ENCODE measurements at places on chromosomes 11 and 22.

DNA sequence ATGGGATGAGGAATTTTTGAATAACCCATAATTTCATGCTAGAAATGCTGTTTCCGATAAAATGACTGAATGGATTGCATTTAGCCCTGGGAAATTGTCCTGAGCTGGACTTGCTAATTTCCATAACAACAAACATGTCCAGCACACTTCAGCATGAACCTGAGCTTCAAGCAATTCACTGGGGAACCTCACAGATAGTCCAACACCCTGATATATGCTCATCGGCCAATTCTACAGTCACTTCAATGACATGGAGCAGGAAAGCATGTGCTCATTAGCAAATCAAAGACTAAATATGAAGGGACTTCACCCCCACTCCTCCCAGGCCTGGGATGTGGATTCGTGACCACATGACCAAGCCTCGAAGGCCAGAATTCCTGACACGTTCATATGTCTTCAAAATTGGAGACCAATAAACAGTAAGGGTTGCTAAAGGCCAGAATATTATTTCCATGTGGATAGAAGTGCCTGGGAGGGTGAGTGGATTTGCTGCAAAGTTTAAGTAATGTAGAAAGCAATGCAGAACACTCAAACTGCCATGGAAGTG is 131.9 kb downstream of the SLC1A2 start:
- DNase-seq = no peak

DNA sequence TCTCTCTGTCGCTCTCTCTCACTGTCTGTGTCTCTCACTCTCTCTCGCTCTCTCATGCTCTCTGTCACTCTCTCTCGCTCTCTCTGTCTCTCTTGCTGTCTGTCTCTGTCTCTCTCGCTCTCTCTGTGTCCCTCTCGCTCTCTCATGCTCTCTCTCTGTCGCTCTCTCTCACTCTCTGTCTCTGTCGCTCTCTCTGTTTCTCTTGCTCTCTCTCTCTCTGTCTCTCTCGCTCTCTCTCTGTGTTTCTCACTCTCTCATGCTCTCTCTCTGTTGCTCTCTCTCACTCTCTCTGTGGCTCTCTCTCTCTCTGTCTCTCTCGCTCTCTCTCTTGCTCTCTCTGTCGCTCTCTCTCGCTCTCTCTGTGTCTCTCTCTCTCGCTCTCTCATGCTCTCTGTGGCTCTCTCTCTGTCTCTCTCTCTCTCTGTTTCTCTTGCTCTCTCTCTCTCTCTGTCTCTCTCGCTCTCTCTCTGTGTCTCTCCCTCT is 33.2 kb upstream of the BRSK2 start:
- no peak for DNase-seq

DNA sequence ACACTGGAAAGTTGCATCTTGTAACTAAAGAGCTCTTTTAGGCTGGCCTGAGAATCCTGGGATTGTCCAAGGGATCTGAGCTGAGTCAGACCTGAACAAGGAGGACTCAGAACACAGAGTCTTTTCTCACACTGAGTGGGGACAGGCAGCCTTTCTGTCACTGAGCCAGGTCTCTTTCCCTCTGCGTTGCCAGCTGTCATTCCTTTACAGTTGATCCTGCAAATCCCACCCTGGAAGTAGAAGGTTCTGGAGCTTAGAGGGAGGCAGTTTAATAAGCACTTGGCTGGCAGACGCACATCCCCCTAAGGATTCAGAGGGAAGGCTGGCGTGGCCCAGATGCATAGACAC is 76.3 kb upstream of the SUSD2 start:
- DNase-seq = peak; percentile 63

DNA sequence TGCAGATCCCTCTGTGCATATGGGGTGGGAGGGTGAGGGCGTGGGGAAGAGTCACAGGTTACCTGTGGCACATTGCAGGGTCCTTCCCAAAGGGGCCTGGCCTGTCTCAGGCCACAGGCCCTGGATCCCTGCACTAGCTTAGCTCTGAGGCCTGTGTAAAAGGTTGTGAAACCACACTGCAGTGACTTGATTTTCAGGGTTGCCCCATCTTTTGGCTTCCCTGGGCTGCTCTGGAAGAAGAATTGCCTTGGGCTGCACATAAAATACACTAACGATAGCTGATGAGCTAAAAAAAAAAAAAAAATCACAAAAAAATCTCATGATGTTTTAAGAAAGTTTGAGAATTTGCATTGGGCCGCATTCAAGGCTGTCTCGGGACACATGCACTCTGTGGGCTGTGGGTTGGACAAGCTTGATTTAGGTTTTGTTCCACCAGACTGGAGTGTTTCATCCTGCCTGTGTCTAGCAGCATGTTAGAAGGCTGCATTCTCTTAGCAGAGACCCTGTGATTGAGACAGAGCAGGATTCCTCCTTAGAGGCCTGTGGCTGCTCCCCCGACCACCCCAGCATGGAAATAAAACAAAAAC is 35.9 kb upstream of the TREH start:
- DNase-seq = no peak

DNA sequence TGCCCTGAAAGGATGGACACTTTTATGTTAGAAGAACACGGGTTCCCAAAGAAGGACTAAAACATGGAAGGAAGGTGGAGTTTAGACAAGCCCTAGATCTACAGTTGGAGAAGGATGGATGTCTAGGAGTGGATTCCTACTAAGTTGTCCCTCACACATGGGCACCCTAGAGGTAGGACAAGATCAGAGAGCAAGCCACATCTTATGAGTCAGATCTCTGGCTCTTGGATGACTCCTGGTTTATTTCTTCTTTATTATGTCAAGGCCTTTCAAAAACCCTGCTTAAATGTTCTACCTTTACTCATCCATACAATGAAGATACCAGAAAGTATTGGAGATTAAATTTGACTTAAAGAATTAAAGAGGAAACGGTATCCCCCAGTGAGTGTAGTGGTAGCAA is 34.4 kb downstream of the PRCP start:
- no peak for DNase-seq

Measured in brain (organoid and tissue), 16 donors.